ENCODE measurements at places on chromosomes 13 and 19.
A peak's percentile ranks its signal among the peaks of the same experiment; 100 is the strongest.

DNA sequence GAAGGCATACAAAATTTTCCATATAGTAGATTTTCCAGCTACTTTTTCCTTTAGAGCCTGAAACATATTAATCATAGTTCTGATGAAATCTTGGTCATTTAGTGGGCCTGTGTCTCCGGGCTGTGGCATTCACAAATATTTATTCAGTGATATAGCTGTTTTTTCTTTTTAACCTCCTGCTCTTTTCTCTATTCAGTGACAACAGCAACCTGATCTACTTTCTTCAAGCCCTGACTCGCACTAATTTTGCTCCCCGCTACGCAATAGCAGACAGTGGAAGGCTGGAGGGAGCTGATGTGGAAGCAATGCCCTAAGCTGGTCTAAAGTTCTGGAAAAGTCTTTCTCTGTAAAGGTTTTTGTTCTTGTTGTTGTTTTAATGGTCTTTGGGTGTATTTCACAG, 289.7 kb downstream of the SLITRK6 start:
- DNase-seq: no peak

DNA sequence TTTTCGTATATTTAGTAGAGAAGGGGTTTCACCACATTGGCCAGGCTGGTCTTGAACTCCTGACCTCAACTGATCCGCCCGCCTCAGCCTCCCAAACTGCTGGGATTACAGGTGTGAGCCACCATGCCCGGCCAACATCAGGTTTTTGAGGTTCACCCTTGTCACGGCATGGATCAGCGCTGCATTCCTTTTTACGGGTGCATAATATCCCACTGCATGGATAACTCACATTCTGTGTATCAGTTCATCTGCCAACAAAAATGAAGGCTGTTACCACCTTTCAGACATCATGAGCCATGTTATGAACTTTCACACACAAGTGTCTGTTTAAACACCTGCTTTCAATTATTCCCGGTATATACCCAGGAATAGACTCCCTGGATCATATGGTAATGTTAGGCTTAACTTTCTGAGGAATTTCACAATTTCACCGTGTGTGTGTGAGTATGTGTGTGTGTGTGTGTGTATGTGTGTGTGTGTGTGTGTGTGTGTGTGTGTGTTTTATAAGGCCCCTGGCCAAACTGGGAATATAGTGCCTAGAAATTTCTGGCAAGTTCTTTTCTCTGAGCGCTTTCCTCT, 52.2 kb downstream of the AP1M1 start:
- no peak for DNase-seq

DNA sequence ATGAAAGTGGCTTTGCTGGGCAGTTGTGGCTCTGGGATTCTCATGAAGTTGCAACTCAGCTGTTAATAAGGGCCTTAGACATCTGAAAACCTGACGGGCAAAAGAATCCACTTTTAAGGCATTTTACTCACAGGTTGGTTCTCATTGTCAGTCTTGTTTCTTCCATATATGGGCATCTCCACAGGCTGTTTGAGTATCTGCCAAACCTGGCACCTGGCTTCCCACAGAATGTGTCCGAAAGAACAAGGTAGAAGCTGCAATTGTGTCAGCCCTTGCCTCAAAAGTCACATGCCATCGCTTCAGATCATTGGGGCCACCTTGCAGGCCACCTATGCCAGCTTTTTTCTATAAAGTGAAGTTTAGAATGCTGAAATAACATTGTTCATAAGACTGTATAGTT, 102.4 kb downstream of the KCTD12 start:
- no peak for DNase-seq

- no peak for DNase-seq
Measured at GRCh38 chr13:73401769-73402168, 343.0 kb downstream of the KLF5 start.

- no peak for DNase-seq
Measured at GRCh38 chr19:31275068-31275334, 74.2 kb downstream of the TSHZ3 start.

DNA sequence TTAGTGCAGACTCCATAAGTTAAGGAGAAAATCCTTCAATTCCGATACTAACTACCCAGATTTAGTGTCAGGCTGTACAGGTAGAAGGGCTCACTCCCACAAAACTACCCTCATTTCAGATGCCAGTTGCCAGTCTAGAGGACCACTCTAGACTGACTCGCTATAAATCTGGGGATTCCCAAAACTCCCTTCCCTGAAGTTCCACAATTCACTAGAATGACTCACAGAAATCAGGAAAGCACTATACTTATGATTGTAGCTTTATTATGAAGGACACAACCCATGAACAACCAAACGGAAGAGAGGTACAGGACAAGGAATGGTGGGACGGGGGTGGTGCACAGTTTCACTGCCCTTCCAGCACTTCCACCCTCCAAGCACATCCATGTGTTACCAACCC, 321.2 kb downstream of the DIAPH3 start:
- no peak for DNase-seq

DNA sequence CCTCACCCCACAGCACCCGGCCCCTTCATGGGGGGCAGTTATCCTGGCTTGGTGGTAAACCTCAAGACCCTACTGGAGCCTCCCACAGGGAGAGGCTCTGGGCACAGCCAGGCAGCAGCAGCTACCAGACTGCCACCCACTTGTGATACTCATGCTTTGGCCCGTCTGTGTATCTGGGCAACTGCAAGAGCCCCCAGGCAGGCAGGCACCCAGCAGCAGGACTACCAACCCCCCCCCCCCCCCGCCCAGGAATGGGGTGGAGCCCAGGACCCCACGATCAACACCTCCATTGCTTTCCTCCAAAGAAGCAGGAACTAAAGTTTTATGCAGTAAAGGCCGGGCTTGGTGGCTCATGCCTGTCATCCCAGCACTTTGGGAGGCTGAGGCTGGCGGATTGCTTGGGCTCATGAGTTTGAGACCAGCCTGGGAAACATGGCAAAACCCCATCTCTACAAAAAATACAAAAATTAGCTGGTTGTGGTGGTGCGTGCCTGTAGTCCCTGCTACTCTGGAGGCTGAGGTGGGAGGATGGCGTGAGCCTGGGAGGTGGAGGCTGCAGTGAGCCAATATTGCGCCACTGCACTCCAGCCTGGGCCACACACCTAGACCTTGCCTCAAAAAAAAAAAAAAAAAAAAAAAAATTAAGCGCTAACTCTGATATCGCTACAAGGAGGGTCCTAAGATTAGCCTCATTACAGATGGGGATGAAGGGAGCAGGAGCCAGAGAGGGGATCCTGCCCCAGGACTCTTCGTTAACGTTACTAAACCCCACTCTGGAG, 1.1 kb upstream of the LYL1 start:
- DNase-seq: no peak

DNA sequence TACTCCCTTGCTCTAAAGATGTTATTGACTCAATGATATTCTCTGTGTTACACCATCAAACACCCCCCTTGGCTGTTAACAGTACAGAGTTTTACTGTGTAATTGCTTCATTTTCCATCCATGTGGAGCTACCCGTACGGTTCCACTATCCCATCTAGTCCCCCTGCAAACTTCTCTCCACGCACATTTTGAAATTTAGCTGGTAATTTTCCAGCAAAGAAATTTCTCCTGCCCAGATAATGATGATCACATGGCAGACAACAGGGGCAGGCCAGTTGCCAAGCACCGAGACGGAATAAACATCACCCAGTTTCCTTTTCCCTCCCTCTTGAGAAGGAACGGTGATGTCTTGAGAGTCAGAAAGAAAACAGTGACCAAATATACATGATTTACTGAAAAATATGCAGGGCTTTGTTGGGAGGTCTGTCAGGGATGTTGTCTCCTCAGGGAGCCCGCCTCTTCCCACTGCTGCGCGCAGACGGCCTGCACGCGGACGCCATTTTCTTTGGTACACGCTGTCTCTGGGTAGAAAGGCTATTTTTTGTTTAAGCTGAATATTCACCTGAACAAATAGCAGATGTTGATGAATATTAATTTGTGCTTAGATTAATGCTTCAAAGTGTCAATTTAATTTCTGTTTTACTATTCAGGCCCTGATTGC, 109.9 kb downstream of the OLFM4 start:
- no peak for DNase-seq

- no peak for DNase-seq
Measured at GRCh38 chr13:91904005-91904404, 505.6 kb downstream of the GPC5 start.

GRCh38 chr13:70108356-70109105, at the start of gene KLHL1:
Gene KLHL1 (minus strand): TSS chr13:70108452. CDS start chr13:70107699, 753 bp downstream.
- DNase-seq: no peak

- no peak for DNase-seq
Measured at GRCh38 chr19:57599377-57599760, 316 bp upstream of the ZNF530 start.

GRCh38 chr13:37475966-37476365, 122.6 kb downstream of the POSTN start:
- no peak for DNase-seq

- no peak for DNase-seq
Measured at GRCh38 chr13:45372189-45373161, 31.5 kb upstream of the TPT1 start.

- no peak for DNase-seq
Measured at GRCh38 chr13:99350191-99350590, 43.0 kb upstream of the GPR183 start.

DNA sequence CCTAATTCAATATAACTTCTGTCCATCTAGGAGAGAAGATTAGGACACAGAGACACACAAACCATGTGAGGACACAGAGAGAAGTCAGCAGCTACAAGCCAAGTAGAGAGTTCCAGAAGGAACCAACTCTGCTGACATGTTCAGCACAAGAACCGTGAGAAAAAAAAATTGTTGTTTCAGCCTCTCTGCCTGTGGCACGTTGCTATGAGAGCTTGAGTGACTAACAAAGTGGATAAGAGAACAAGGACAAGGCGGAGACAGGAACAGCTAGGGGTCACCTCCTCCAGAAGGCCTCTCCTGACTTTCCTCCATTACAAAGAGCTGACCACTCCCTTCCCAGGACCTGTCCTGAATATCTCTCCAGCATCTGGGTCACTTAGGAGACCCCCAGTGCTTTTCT, 5.6 kb upstream of the SIGLEC12 start:
- no peak for DNase-seq

DNA sequence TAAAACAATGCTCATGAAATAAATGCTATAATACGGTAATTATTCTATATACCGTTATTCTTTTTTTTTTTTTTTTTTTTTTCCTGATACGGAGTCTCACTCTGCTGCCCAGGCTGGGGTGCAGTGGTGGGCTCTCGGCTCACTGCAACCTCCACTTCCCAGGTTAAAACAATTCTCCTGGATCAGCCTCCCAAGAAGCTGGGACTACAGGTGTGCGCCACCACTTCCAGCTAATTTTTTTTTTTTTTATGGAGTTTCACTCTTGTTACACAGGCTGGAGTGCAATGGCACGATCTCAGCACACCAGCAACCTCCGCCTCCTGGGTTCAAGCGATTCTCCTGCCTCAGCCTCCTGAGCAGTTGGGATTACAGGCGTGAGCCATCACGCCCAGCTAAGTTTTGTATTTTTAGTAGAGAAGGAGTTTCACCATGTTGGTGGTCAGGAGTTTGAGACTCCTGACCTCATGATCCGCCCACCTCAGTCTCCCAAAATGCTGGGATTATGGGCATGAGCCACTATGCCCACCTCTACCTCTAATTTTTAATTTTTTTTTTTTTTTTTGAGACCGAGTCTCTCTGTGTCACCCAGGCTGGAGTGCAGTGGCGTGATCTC, 6.9 kb downstream of the PPP1R15A start:
- DNase-seq: no peak

DNA sequence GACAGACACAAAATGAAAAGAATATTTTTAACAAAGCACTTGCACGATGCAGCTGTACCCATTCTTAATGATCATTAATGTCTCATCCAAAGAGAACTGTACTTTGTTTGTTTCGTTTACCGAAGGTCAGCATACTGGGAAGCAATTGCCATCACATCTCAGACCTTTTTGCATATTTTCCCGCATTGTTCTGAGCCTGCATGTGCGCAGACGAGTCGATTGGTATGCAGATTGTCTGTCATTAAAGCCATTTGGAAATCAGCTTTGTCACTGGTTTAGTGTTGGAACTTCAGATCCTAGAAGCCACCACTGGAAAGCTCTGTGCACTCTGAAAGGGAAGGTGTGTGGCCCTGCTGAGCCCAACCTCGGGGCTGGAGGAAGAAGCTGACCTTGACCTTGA, 15.6 kb downstream of the SPACA7 start:
- DNase-seq: no peak

- DNase-seq: no peak
Measured at GRCh38 chr13:72259528-72259927, 392.5 kb upstream of the DACH1 start.

- no peak for DNase-seq
Measured at GRCh38 chr13:63403733-63404132, 1988.1 kb upstream of the PCDH20 start.

GRCh38 chr19:50728084-50728737, 5.0 kb downstream of the CLEC11A start:
- peak; percentile 71 for DNase-seq

GRCh38 chr13:50026788-50027473, 11.7 kb downstream of the KCNRG start:
- no peak for DNase-seq

GRCh38 chr19:29117926-29118325, 95.0 kb downstream of the UQCRFS1 start:
- no peak for DNase-seq

GRCh38 chr19:1106841-1107660, 3.3 kb downstream of the GPX4 start:
- no peak for DNase-seq

DNA sequence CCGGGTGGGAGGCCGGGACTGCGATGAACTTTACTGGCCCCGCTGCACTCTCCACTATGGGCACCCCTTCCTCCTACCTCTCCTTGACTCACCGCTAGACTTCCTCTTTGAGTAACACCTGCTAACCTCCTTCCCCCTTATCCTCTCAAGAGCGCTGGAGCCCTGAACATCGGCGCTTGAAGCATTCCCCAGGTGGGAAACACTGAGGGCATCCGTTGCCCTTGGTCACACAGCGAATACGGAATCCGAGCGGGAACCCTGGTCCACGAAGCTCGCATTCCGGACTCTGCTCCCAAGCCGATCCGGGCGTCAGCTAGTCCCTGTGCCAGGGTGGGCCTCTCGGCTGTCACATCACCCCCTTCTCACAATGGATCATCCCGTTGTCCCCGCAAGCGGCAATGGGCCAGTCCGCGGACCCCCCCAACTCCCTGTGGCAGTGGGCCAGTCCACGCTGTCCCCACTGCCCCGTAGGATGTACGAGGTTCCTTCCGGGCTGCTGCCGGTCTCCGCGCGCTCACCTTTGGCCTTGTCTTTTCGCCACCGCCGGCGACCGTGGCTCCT, 4.2 kb downstream of the LIPE start:
- DNase-seq: peak; percentile 50

GRCh38 chr13:71634602-71635443, 232.2 kb downstream of the DACH1 start:
- no peak for DNase-seq

- DNase-seq: no peak
Measured at GRCh38 chr13:47650209-47650608, 350.9 kb downstream of the SUCLA2 start.

GRCh38 chr19:36417752-36418286, 625 bp downstream of the ZFP82 start:
- DNase-seq: no peak

- no peak for DNase-seq
Measured at GRCh38 chr19:50199259-50199555, 4.2 kb upstream of the MYH14 start.
